ENCODE measurements at places on chromosomes 7 and 10.

DNA sequence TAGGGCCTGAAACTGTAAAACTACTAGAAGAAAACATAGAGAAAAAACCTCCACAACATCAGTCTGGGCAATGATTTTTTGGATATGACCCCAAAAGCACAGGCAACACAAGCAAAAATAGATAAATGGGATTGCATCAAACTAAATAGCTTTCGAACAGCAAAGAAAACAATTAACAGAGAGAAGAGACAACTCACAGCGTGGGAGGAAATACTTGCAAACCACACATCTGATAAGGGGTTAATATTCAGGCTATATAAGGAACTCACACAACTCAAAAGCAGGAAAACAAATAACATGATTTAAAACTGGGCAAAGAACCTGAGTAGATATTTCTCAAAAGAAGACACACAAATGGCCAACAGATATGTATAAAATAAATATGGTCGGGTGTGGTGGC is 7.7 kb upstream of the GSTK1 start:
- DNase-seq: no peak

DNA sequence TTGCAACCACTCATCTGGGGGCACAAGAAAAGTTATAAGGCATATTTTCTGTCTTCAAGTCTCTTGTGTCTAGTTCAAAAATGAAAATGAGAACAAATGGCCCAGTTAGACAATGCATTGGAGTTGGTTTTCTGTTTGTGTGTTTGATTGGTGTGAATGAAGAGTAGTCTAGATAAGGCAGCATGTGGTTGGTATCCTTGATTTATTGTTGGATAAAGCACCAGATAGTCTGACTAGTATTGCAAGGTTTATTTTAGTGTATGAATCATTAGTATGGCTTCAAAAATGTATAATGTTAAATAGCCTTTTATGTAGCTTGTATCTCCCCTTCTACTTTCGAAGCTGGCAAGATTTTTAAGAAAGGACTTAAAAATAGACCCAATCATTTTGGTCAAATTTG is 237.3 kb downstream of the CDK14 start:
- no peak for DNase-seq

DNA sequence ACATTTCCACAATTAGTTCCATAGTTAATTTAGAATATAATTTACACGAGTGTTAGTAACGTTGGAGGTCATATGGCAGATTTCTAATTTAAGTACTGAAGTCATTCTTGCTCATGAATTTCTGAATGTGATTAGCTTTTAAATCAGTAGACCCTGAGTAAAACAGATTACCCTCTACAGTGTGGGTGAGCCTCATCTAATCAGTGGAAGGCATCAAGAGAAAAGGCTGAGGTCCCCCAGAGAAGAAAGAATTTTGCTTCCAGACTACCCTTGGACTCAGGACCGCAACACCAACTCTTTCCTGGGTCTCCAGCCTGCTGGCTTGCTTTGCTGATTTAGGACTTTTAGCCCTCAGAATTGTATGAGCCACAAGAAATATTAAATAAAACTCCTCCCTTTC is 33.2 kb downstream of the IFT22 start:
- no peak for DNase-seq

DNA sequence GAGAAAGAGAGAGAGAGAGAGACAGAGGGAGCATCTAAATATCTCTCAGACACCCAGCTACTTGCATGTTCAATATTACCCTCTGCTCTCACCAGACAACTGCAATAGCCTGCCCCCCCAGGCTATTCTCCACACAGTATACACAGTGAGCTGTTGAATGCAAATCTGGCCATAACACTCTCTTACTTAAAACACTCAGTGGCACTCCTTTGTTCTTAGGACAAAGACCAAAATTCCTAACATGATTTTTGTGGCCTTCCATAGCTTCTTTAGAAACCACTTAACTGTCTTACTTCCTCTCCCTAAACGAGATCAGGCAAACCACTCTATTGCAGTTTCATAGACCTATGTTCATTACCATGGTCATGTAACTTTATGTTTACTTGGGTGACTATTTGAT is 903.6 kb upstream of the AUTS2 start:
- no peak for DNase-seq

GRCh38 chr7:77439572-77439971 is 23.4 kb upstream of the GSAP start:
- no peak for DNase-seq

DNA sequence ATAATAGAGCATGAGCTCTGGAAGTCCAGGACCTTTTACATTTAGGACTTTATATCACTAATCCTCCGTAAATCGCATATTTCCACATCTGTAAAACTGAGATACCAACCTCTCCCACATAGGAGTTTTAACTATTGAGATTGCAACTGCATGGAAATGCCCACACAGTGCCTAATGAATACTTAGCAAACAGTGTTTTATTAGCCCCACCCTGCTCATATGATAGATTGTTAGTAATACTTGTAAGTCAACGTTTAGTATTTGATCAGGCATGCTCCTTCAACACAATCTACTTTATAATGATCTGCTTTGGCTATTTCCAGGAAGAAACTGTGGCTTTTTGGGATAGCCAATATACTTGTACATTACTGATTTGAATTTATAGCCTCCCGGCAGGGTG is 8.5 kb downstream of the PDZD8 start:
- DNase-seq: no peak

Measured in mucosa of descending colon (tissue), 3 donors.